ENCODE measurements at places on chromosomes 3 and 15.

- no peak for DNase-seq
Measured at GRCh38 chr15:85997618-85998017, 82.1 kb upstream of the AGBL1 start.

- no peak for DNase-seq
Measured at GRCh38 chr3:177705976-177706823, 508.9 kb upstream of the TBL1XR1 start.

- DNase-seq, result no peak
Measured at GRCh38 chr3:188979669-188980310, 192.0 kb upstream of the TPRG1 start.

GRCh38 chr15:83062768-83063180 lies 4.3 kb downstream of the BTBD1 start:
- DNase-seq, result no peak

DNA sequence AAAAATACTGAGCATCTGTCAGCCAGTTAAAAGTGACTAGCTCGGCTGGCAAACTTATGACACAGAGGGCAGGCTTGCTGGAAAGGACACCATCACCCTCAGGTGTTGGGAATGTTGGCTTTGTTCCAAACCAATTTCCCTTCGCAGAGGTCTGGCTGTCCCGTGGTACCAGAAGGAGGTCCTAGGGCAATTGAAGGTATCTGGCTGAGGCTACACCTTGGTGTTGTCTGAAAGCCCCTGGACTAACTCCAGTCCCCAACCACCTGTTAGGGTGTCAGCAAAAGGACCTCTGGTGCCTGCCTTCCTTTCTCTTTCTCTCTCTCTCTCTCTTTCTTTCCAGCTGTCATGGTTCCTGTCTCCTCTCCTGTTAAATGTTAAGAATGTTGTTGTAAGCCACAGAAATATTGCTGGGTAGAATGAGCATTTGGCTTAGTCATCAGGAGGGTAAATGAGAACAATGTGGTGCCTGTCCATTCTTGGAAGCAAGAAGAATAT lies 12.5 kb downstream of the PRR20G start:
- DNase-seq, result no peak

GRCh38 chr3:168080499-168081170 lies 15.1 kb downstream of the GOLIM4 start:
- no peak for DNase-seq

- no peak for DNase-seq
Measured at GRCh38 chr3:35690271-35690670, 50.9 kb downstream of the ARPP21 start.

DNA sequence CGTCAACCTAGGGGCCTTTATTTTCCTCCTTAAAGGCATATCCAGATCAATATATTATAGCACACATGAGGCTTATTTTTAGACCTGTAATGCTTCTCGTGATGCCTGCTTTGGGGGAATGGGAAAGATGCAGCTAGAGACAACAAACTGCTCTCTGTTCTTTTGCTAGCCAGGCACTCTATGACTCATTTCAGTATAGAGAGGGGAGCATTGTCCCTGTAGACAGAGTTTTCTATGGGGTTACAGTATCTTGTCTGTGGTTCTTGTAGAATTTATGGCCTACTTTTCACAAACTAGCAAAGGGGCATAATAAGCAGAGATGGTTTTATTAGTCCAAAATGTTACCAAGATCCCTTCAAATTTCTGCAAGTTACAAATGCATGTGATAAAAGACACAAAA lies 305.6 kb downstream of the LSAMP start:
- no peak for DNase-seq

GRCh38 chr3:135310317-135310716 lies 515.3 kb downstream of the EPHB1 start:
- DNase-seq, result no peak

GRCh38 chr3:177141471-177141870 lies 55.8 kb downstream of the TBL1XR1 start:
- no peak for DNase-seq

GRCh38 chr3:182241766-182242488 lies 530.2 kb downstream of the SOX2 start:
- no peak for DNase-seq

GRCh38 chr15:25947323-25948314 lies 84.5 kb upstream of the ATP10A start:
- DNase-seq, result no peak

DNA sequence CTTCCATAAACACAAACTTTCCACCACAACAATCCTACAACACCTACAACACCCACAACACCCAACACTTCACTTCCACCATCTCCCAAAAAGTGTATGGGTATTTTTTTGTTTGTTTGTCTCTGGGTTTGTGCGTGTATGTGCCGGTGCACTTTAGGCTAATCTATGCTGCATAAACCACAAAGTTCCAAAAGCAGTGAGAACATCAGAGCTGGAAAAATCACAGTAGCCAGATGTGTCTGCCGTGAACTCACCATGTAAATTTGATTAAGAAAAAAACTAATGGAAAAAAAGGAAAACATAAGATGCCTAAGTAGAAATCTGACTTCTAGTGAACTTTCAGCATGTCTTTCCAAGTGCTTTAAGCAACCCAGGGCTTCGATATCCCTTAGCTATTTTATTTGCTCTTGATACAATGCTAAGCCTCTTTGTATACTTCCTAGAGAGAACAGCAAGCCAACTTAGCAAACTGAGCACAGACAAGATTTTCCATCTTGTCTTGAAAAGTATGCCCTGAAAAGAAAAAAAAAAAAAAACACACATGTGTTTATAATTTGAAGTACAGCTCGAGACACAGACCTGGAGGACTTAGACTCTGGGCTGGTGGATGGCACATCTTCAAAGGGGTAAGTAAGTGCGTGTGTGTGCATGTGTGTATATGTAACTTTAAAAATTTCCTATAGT lies 91.4 kb downstream of the WWTR1 start:
- no peak for DNase-seq
